ENCODE measurements at places on chromosomes 4 and X.

DNA sequence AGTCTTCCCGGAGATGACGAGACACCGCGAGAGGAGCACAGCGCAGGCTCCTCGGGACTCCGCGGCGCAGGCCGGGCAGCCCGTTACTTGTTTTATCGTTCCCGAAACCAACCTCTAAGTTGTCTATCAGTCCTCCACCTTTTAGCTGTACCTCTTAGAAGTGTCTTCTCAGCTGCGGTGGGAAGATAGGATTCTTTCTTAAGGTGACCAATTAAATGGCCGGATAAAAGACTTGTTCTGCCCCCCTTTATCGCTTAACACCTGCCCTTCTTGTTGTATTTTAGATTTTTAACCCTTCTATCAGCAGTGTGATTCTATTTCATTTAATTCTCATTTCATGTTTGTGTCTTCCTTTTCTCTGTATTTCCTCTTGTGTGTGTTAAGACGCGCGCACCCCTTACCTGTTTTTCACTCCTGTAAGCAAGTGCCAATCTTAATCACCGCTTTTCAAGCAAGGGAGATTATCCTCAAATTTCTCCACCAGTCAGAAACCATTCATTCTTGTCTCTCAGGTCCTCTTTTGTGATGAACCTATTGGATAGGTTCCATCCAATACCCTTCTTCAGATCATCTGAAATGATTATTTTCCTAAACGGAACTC, at the start of gene SLC9B2:
SLC9B2 (minus strand) TSS at position 15 of the 601 bp plus-strand sequence. CDS start 9,211 bp downstream, outside the sequence.
- DNase-seq, result no peak

DNA sequence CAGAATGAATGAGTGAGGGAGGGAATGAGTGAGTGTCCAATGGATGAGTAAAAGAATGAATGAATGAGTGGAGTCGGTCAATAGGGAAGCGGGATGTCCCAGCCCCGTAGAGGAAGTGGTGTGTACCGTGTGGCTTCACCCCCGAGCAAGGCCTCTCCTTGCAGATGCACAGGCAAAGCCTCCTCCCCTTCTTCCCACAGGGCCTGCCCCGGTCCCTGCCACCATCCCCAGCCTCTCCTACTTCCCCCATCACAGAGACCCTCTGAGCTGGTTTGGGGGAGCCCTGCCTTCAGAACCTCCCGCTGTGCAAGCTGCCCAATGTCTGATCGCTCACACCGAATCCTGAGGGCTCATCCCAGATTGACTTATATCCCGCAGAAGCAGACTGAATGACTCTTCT, 13.6 kb downstream of the HTRA3 start:
- DNase-seq, result no peak

- no peak for DNase-seq
Measured at GRCh38 chr4:19402581-19403065, 849.1 kb upstream of the SLIT2 start.

DNA sequence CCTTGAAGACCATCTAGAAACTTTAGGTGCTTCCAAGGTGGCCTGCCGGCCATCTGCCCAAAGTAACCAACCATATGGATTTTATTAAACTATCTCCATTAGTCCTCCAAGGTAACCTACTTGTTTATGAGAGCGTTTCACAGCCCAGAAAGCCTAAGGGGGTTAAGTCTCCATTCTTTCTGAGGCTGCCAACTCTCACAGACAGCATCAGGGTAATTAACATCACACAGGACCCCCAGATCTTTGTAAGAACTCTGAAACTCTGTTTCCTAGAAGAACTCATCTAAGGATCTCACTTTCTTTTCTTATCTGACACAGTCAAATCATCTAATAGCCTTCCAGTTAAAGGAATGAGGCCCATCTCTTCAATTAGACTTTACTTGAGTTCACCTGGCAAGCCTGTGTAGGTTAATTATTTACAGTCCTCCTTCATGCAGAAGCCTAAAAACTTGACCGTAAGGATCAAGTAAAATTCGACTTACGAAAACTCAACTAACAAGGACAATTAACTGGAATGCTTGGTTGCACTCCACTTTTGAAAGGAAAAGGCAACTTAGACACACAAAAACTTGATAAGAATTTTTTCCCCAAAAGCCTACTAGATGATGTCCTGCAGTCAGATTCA, 252.5 kb downstream of the GRIA3 start:
- DNase-seq, result no peak

DNA sequence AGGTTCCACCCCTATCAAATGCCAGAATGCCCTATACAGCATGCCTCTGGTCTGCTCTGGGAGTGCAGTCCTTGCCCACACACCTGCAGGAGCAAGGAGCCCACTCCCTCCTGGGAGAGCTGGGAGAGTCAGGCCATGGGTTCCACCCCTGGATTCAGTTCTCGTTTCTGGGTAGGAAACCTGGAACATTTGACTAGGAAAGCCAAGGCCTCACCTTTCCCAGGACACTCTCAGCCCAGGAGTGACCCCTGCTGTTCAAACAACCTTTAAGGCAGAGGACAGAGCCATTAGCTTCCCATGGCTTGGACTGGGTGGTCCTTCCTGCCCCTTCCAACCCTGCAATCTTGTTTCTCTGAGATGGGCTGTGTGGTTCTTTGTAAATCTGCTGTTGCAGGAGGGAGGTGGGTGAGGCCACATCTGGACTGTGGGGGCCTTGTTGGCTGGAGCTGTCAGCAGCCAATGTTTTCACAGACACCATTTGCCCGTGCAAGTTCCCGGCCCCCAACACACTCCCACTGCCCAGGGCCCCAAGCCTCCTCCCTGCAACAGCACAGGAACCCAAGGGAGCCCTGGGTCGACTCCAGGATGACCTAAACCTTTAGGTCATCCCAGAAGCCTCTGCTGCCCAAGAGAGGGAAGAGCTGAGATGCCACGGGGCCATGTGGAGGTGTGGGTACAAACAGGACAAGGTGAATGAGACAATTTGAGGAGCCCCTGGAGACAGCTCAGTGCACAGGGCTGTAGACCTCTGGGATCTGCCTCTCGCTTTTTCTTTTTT, 104.4 kb downstream of the PJA1 start:
- no peak for DNase-seq

- peak; percentile 62 for DNase-seq
Measured at GRCh38 chr4:88592600-88593448, 544 bp downstream of the HERC3 start.

DNA sequence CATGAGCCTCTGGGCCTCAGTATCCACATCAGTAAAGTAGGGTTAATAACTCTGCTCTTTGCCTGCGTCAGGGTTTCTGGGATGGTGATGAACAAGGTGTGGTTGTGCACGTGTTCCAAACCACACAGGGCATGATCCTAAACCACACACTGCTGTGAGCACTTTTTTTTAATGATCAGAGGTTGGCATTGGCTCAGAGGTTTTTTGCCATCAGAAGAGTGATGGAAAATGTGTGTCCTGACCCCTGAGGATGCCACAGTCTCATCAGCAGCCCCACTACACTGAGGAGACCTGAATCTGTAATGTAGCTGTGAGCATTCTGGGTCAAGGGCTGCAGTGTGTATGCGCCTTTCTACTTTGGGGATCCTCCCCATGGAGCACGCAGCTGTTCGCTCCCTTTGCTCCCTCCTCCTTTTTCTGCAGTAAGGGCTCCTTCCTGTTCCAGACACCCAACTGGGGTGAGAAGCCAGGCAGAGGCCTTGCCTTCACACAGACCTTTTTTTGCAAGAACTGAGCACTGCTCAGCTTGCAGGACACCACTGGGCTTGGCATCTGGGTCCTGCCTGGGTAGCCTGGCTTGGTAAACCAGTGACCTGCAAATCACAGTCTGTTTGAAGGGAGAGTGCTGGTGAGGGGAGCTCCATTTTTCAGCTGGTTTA, 87.5 kb downstream of the MAMLD1 start:
- no peak for DNase-seq

DNA sequence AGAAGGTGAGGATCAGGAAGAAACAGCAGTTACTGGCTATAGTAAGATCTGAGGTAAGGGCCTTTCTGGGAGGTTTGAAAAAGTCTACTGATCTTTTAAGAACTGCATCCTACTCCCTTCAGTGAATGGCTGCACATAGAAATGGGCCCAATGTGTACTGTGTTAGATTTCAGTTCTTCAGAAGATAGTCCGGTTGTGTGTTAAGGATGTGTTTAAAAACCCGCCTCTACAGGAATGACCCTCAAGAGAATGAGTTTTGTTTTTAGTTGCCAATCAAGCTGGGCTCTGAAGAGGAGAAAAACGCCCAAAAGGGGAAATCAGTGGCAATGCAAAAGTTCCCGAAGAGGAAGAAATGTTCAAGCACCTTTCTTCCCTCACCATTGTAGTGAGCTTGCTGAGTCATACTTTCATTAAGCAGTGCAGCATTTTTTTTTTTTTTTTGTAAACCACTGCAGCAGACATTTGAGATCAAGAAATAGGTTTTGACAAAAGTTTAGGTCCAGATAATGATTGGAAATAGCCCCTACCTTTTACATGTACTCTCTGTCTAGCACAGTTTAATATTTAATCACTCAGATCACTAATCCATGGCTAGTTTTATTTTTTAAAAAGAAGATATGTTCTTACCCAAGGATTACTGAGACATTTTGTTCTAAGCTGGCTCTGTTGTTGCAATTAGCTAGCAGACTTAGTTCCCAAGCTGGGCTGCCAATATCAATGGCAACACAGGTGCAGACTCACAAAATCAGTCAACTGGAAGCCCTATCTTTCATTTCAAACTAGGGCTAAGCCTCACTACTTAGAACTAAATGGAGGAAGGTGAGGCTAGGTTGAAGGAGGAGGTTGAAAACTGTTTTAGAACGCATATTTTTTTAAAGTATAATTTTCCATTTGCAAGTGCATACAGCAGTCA, 7.0 kb upstream of the TRPC5OS start:
- no peak for DNase-seq

- DNase-seq, result no peak
Measured at GRCh38 chr4:15149234-15149838, 147.1 kb downstream of the CPEB2 start.

GRCh38 chr4:79798047-79798446, 275.0 kb downstream of the ANTXR2 start:
- no peak for DNase-seq

DNA sequence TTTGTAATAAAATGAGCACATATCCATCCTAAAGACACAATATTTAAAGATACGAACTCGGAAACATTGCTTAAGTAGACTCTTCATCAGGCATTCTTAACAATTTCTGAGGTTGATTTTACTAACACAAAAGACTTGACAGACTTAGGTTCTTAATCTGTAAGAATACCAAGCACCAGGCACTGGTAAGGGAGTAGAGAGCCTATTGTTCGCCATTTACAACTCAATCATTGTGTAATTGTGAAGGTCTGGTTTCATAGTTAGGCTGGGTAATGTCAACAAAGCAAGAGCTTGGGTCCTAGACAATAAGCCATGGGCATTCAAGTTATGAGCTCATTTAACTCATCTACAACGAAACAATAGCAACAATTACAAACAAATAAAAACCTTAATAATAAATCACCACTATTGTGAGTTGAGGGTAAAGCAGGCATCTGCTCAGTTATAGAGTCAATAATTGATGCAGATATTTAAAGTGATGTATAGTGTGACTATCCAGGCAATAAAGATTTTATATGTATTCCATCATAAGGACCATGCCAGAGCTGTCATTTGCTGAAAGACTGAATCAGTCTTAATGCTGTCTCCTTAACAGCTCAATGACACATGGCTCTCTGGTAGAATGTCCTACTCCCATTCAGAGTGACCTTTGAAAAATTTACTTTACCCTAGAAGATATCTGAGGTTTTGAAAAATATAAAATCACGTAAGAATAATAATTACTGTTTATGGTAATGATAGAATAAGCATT, 664.0 kb upstream of the PCDH7 start:
- no peak for DNase-seq

GRCh38 chr4:5965225-5965624, 53.0 kb downstream of the C4orf50 start:
- DNase-seq, result no peak

DNA sequence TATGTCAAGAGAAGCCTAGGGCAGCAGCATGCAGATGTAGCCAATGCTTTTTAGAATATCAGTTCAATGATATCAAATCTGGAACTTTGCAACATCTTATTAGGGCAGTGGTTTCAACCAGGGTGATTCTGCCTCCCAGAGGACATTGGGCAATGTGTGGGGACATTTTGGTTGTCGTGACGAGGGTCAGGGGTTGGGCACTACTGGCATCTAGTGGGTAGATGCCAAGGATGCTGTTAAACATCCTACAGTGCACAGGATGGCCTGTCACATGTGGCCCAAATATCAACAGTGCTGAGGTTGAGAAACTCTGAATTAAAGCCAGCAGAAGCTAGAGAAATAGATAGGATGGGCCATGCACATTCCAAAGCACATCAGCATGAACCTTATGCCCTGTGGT, 152.3 kb downstream of the AMELX start:
- no peak for DNase-seq

DNA sequence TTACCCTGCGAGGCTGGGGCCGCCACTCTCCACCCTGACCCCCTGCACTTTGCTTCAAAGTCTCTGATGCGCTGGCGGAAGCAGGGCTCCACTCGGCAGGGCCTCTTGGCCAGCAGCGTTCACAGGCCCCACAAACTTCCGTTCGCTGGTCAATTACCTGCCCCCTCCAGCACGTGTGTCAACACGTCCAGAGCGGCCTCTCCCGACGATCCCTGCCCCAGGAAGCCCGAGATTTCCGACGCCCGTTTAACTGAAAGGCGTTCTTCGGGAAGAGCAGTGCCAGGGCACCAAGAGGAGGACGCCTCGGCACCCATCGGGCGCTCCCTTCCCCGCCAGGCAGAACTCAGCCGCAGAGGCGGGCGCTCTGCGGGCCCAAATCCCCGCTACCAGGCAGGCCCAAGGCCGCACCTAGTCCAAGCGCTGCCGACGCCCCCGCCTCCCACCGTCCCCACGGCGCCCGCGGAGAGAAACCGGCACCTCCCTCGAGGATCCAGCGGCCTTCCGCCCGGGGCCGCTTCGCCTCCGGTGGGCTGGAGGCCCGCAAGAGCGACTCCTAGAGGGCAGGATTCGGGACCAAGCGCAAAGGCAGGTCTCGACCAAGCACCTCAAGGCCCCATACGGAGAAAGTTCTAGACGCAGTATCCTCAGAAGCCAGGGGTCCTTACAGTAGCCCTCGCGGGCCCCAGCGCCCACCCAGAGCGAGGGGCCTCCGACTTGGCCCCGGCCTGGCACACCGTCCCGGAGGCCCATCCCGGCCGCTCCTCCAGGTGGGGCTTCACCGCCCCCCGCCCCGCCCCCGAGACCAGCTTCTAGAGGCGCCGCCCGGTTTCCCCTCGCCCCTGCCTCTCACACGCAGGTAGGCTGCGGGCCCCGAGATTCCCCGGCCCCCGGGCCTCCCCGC, 586 bp downstream of the BCAP31 start:
- no peak for DNase-seq

- DNase-seq, result no peak
Measured at GRCh38 chrX:13855689-13856450, 39.0 kb upstream of the GPM6B start.

DNA sequence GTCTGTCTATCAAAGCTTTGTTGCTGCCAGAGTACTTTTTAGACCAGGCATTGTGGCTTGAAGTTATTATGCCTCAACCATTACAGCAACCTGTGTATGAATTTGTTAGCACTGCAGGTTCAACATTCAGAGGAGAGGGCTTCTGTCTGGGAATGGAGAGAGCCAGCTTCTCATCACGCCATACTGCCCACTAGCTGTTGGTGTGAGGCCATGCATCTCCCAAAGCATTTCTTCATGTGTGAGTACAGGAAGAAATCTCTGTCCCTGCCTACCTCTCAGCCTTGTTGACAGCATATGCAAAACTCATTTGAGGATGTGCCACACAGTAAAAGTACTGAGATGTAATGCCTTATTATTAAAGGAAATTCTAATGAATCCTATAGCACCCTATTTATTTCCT, 76.9 kb upstream of the PPARGC1A start:
- no peak for DNase-seq

GRCh38 chr4:150765216-150765615, 183.3 kb downstream of the MAB21L2 start:
- DNase-seq, result no peak

Measured in D721Med (cell line).